ENCODE measurements at places on chromosomes 7 and 10. TPM values are rescaled to one million over a fixed set of nuclear protein-coding genes. Genes with fewer than 3 reads are reported as not detected.
A peak's percentile ranks its signal among the peaks of the same experiment; 100 is the strongest.

Gene PILRA
- 3.1 TPM for total RNA-seq

Gene PKD1L1
- 0.83 TPM for total RNA-seq

Gene TBC1D12
- 1.3 TPM for total RNA-seq

GRCh38 chr10:18406136-18406535 is 245.3 kb downstream of the NSUN6 start:
- DNase-seq = no peak
- H3K36me3 ChIP-seq = no peaks in the 10 kb centered on the region

DNA sequence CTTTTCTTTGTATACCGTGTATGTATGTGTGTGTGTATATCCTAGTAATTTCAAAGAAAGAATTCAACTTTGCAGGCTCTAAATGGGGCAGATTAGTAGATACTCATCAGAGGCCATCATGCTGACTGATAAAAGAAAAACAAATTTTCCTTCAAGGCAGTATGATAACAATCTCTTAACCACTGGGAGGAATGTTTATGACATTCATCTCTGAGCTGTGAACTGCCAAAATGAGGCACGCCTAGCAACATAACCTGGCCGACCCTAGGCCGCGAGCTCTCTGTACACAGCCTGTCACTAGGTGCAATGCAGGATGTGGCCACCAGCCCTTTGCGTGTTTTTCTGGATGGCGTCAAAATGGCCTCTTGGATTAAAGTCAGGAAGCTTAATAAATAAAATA is 343.7 kb upstream of the GALNT17 start:
- H3K27me3 ChIP-seq = no peaks in the 10 kb centered on the region
- DNase-seq = peak; percentile 59
- peak overlapping the region; percentile 98 for H3K27ac ChIP-seq
- H3K36me3 ChIP-seq = peaks cover 4% of the 10 kb centered on the region
- peaks cover 27% of the 10 kb centered on the region for H3K4me1 ChIP-seq
- peak overlapping the region; percentile 84 for H3K4me3 ChIP-seq
